ENCODE measurements at places on chromosomes 7 and 10.

- DNase-seq: no peak
Observed at GRCh38 chr10:63219749-63220148, 86.6 kb downstream of the NRBF2 start.

DNA sequence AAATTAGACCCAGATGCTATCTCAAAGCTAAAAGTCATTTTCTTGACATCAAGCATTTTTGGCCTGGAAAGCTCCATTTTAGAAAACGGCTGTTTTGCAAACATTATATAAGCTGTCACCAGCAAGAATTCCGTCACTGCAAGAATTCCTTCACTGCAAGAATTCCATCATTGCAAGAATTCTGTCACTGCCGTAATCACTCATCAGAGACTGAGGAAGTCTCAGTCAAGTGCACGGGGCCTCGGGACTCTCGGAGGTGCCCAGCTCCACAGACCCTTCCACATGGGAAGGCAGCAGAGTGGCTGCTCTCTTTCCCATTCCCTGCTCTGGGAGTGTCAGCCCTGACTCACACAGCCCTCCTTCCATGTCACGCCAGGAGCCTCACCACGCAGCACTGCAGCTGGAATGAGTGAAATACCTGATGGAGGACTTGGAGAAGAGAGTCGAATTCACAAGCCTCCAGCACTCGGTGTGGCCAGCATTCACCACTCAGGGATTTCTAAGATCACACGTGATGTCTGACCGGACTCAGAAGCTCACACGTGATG, 168.3 kb downstream of the PTPRN2 start:
- no peak for DNase-seq

- DNase-seq: no peak
Observed at GRCh38 chr7:90736968-90737939, 141.1 kb downstream of the CDK14 start.

DNA sequence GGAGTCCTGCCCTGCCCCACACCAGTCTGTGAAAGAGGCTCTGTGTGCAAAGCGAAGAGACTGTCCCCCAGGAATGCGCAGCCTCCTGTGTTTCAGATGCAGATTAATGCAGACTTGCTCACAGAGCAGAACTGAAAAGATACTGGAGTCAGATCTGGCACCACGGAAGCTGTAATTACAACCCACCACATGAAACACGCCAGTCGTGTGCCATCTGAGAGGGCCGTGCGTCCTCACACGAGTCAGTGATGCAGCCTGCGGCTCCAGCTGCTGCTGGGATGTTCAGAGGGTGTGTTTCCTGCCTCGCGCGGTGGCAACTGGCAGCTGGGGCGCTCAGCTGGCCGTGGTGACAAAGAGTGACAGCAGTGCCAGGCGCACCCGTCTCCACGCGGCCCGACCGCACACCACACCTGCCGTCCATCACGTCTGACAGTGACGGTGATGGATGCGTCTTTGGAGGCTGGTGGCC, 50.0 kb downstream of the NKX6-2 start:
- DNase-seq: no peak

DNA sequence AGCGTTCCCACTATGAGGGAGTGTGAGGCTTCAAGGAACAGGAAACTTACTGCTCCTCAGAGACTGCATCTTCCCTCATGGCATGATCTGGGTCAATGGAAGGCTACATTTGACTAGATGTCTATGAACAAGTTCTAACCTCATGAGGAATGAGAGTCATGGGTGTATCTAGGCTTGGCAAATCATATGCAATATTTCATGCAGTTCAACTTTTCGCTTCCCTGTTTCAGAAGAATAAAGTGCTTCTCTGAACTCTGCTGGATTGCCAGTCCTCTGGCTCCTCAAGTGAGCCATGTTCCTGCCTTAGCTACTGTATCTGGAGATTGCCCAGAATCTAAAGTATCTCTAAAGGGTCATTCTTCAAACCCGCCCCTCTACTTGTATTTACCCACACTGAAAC, 54.3 kb upstream of the SEMA3A start:
- no peak for DNase-seq

GRCh38 chr10:129744134-129745111, 219.7 kb downstream of the EBF3 start:
- no peak for DNase-seq

All from stimulated activated CD4-positive, alpha-beta T cell treated with anti-CD3 and anti-CD28 coated beads, Interleukin-15, amount 100 ng/mL, for 1 hour (primary cell).